Activated CD4-positive, alpha-beta T cell treated with anti-CD3 and anti-CD28 coated beads, Interleukin-2, amount 50 U/mL, for 48 hours (primary cell): ENCODE measurements at places on chromosomes 12 and 14.

DNA sequence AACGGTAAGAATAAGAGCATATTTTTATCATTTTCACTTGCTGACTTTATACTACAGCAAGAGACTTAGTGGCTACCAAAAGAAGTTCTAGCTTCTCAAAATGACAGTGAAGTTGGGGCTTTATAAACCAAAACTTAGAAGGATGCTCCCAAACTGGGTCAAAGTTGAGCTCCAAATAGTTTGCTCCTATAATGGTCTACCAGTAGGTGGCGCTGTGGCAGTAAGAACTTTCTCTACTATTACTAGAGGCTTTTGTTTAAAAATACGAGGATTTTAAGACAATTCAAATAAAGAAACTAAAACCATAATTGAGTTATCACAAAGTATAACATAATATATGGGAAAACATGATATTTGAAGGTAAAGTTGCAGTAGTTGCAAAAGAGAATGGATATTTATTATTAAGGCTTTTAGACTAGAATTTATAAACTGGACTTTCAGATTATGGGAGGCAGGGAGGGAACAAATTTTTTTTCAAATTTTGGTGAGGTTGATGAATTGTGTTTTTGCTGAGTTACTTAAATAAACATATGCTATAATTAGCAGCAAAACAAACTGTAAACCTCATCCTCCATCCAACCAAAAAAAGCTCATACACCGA lies 75.0 kb downstream of the TGFB3 start:
- DNase-seq: peak; percentile 77

DNA sequence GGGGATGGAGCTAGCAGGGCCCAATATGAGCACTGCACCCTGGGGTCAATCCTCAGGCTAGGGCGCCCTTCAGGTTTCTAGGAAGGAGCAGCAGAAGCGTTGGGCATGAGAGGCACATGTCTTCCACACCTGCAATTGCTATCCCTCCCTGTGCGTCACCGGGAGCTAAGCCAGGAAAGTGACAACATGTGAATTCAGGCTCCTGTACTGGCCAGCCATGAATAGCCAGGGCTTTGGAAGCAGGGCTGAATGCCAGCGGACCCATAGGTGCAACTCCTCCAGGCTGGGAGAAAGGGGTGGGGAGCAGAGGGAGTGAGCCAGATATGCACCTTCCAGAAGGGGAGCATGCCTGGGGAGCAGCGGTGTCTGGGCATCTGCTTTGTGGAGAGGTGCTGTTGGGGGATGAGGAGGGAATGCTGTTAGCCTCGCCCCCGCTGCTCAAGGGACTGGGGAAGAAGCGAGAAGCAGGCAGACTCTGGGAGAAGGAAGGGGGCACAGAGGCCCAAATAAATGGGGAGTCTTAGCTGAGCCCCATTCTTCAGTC lies 6.1 kb downstream of the HOXC5 start:
- DNase-seq: no peak

- DNase-seq: no peak
Measured at GRCh38 chr14:32043624-32044023, 33.5 kb upstream of the ARHGAP5 start.

GRCh38 chr14:68557648-68558047 lies 235.2 kb downstream of the ZFP36L1 start:
- DNase-seq: no peak

GRCh38 chr12:12817616-12818015 lies 4.5 kb downstream of the DDX47 start:
- DNase-seq: no peak

- no peak for DNase-seq
Measured at GRCh38 chr12:51932218-51933076, 19.1 kb upstream of the ACVR1B start.

- DNase-seq: no peak
Measured at GRCh38 chr14:73695997-73696396, 18.2 kb downstream of the PNMA1 start.

DNA sequence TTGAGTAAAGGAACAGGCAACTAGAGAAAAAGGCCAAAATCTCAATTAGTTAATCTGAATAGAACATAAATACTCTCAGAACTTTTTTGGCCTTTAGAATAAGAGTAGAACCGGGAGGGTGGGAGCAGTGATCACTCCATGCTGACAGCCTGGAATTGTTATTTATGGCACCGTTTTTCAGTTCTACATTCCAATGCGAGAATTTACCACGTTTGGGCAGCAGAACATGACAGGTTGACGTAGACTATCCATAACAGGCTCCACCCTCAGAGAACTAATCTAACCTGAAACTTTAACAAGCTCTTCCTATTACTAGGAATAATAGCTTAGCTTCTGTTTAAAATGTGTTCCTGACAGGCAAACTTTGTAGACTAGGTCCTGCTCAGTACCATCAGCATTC lies 379.1 kb downstream of the SEC23A start:
- no peak for DNase-seq

DNA sequence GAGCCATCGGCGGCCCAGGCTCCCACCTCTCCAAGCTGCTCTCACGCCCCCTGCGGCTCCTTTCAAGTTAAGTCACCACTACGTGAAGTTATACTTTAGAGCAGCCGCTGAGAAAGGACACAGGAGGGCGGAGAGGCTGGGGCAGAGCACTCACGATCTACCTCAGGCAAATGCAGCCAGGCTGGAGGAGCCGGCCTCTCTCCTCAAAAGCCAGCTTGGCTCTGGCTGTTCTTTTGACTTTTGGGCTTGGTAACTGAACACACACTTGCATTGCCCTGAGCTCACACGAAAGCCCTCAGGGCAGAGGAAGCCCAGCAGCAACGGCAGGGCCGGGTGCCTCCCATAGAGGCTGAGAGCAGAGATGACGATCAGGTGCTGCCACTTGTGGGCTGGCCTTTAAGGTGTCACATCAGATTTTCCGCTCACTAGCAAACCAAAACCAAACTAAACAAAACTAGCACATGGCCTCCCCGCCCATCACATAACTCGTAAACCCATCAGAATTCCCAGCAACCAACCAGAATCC lies 75.2 kb downstream of the PITPNM2 start:
- peak; percentile 71 for DNase-seq

- DNase-seq: no peak
Measured at GRCh38 chr12:56816491-56816890, 53.4 kb downstream of the HSD17B6 start.

GRCh38 chr12:93019975-93020630 lies 91.0 kb upstream of the EEA1 start:
- DNase-seq: no peak
